Activated CD4-positive, CD25-positive, alpha-beta regulatory T cell treated with anti-CD3 and anti-CD28 coated beads, Interleukin-2, amount 50 U/mL, for 72 hours (primary cell): ENCODE measurements at places on chromosomes 2 and 18.

DNA sequence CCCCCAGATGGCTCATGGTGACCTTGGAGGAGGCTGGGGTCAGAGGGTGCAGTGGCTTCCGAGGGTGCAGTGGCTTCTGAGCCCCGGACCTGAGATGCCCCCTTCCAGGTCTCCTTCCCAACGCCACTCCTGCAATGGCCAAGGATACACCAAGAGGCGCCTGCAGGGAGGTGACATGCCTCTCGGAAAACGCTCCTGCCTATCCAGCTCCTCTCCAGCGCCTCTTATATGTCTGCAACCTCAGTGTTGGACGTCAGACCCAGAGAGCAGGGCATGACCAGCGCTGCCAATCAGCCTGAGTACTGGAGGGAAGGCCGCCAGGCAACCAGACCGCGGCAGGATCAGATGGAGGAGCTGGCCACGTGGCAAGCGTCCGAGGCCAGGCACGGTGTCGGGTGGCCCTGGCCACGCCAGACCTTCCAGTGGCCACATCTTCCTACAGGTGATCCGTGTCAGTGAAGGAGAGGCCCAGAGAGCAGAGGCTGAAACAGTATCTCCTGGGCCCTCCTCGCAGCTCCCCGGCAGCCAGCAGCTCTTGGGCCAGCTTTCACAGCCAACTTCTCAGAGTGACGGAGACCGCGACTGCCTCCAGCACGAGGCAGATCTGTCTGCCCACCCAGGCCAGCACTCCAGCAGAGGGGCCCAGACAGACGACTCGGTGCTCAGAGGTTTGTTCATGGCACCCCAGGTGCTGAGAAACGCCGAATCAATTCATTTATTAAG, 199.5 kb upstream of the SALL3 start:
- DNase-seq, result no peak

DNA sequence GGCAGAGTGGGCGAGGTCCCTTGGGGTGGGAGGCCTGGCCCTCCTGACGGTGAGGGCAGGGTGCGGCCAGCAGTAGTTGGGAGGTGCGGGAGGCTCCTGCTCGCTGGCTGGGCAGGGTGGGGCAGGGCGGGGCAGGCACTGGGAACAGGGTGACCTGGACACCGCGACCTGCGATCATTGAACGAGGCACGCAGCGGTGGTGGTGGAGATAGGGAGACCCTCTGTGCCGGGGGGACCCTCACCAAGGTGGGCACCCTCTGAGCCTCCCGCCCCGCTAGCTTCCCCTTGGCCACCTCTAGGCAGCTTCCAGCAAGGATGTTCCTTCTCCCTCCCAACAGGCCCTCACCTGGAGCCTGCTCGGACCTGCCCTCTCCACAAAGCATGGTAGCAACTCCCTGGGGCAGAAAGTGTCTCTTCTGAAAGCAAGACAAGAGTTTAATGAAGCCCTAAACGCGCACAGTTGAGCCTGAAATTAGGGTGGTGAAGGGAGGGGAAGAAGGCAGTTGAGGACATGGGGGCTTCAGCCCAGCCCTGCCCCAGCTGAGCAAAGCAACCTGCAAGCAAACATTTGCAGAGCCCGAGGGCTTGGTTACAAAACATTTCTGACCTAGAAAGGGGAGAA, 15.4 kb upstream of the FOSL2 start:
- DNase-seq, result no peak

- peak; percentile 79 for DNase-seq
Measured at GRCh38 chr2:201118121-201118960, 2.4 kb downstream of the CFLAR start.

DNA sequence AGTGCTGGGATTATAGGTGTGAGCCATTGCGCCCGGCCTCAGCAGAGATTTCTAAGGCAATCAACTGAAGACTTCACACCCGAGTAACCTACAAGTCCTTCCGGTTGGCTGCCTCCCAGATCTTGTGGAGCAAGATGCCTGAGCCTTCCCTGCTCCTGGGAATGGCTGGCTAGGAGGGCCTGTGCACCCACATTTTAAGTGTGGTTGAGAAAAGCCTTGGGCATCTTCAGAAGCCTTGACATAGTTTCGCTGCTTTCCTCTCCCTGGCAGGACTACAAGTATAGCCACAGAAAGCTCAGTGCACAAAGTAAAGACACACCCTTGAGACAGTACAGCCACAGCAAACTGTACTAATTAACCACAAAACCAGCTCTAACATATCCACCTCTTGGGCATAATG, 35.2 kb downstream of the E2F6 start:
- no peak for DNase-seq

DNA sequence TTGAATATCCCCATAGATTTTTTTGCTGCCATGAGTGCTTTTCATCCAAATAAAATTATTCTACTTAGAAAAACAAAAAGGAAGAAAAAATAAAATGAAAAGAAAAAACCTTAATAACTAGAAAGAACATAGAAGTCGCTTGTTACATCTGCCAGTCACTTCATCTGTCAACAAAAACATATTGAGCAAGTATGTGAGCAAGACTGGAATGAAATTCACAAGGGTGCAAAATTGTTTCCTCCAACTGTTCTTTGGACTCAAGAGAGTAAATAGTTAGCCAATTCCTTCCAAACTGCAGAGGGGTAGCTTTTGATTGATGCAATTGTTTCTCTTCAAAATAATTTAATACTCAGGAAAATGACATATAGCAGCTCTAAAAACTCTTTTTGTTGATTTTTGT, 336.3 kb upstream of the CDH7 start:
- DNase-seq, result no peak

DNA sequence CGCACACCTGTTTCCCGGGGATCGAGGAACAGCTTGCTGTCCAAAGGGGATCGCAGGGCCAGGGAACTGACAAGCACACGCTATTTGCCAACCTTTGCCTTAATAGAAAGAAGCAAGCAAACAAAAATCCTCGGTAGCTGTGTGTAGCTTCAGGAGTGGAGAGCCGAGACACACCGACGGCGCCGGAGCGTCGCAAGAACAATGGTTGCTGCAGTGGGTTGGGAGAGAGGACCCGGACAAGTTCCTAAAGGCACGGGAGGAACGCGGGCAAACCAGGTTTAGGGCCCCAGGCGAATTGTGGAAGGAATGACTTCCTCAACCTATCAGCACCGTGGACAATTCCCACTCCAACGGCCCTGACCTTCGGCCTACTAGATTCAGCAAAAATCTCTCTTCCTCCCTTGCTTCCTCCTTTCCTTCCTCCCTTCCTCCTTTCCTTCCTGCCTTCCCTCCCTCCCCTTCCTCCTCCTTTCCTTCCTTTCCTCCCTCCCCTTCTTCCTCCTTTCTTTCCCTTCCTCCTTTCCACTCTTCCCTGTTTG, 4.9 kb upstream of the NEUROD1 start:
- DNase-seq, result no peak

DNA sequence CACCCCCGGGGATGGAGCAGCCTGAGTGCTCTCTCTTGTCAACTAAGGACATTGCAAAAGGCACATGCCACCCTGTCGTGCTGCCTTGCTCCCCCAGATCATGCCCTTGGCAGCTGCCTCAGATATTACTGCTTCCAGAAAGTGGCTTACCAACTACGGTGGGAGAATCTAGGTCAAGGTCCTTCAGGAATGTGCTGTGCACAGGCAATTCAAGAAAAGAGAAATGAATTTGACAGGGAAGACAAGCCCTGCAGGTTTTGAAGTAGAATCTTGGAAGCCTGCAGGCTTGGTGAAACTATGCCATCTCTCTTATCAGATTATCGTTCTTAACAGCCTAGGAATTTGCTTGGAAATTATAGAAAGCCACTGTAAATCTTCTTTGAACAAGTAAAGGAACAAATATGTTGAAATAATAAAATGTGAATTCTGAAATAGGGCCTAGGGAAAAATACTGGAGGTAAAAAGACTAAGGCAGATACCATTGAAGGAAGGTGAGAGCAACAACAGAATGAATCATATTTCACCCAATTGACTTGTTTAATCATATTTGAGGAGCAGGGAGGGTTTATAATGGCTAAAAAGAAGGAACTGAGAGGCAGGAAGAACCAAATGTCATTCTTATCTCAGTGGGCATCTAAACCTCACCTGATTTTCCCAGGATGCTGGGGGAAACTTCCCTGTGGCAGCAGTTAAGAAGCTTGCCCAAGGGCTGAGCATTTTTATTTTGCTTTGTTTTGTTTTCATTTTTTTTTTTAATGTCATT, 94.0 kb upstream of the GLS start:
- no peak for DNase-seq

- DNase-seq, result no peak
Measured at GRCh38 chr18:78821396-78821795, 158.2 kb upstream of the SALL3 start.

DNA sequence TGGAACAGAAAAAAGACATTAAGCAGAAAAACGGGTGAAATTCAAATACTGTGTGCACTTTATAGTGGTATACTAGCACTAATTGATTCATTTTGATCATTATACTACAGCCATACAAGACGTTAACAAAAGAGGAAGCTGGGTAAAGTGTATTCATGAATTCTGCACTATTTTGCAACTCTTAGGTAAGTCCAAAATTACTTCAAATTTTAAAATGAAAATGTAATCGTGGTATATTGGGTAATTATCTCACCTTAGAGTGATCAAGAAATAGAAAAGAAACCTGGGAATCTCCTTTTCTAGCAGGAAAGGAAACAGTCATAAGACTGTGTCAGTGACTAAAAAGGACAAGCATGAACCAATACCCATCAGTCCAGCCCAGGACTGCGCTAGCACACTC, 5.4 kb downstream of the TGFBRAP1 start:
- no peak for DNase-seq

- DNase-seq, result no peak
Measured at GRCh38 chr2:132419941-132420340, 3.3 kb downstream of the GPR39 start.

DNA sequence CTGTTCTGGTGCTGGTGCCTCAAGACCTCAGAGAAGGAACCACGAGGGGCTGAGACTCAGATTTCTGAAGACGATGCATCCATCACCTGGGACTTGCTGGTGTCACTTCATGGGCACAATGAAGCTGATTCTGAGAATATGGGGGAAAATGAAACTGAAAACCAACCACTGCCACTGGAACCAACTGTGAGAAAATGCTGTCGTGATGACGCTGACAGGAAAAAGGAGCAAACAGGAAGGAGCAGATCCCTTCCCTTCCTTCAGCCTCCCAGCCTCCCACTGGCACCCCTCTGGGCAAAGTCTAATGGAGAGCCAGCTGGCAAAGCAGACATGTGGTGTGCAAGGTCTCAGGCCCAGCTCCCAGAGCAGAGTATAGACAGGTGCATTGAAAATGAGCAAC, 109.7 kb downstream of the FOXI3 start:
- no peak for DNase-seq
